ENCODE measurements at places on chromosomes 4 and X.

- no peak for DNase-seq
These were observed 466.6 kb downstream of the INPP4B start for GRCh38 chr4:142379277-142380051.

- no peak for DNase-seq
These were observed at the start of gene ANKRD37 for GRCh38 chr4:185396724-185397385. Gene ANKRD37 (plus strand): TSS chr4:185396841. CDS start chr4:185396924, 83 bp downstream.

DNA sequence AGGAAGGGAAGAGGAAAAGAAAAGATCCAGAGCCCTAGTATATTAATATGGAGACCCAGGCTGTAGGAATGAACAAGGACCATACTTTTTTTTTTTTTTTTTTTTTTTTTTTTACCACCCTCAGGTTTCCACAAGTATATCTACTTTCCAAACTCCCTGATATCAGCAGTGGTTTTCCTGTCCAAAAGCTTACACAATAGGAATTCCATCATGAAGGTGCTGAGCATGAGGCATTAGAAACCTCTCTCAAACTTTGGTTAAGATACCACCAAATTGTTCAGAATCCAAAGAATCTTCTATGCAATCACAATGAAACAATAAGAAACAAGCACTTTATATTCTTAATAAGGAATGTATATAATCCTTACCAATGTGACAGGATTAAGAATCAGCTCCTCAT is 26.5 kb downstream of the RPS6KA3 start:
- no peak for DNase-seq

- no peak for DNase-seq
These were observed 51.8 kb downstream of the GBA3 start for GRCh38 chr4:22744478-22745062.

DNA sequence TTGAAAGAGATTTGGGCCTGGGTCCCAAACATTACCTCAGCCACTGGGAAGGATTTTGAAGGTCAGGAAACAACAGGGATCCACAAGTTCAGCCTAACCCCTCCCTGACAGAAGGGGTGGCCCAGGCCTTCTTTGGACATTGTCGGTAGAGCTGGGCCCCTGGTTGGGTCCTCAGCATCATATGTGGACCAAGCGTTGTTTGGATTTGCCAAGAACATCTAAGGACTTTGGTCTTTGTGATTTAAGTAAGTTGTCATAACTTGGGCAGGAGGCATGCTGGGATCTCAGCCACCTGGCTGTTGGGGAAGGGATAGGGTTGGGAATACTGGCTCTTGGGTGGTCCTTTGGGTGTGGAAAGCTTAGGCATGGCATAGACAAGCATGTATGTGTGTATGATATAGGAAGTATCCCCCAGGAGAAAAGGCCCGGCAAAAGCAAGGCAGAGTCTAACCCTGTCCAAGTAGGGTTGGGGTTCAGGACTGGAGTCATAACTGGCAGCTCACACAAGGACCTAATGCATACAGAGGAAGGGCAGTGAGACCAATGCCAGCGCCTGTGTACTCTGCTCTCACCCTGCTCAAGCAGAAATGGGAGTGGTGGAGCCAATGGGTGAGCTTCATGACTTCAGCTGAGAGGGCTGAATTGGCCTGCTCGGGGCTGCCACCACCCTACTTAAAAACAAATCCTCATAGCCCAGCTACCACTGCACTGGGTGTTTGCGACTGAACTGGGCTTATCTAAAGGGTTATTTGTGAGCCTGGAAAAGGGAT is 102.8 kb downstream of the RTL5 start:
- DNase-seq = no peak

DNA sequence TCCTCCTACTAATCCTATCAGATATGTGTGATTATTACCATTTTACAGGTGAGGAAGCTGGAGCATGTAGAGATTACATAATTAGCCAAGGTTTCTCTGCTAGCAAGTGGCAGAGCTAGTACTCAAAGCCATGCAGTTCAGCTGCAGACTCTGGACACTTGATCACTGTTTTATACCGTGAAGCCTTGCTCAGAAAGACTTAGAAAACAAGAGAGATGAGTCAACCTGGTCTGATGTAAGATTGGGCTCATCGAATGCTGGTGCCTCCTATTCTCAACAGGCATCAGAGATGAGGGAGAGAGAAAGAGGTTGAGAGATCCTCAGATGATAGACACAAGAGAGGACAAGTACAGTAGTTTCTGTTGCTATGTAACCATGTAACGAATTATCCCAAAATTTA is 19.0 kb upstream of the PDE5A start:
- no peak for DNase-seq

All from activated naive CD4-positive, alpha-beta T cell treated with anti-CD3 and anti-CD28 coated beads, Interleukin-2, amount 50 U/mL, for 16 hours (primary cell).